ENCODE measurements at places on chromosomes 4 and X.
A peak's percentile ranks its signal among the peaks of the same experiment; 100 is the strongest.

DNA sequence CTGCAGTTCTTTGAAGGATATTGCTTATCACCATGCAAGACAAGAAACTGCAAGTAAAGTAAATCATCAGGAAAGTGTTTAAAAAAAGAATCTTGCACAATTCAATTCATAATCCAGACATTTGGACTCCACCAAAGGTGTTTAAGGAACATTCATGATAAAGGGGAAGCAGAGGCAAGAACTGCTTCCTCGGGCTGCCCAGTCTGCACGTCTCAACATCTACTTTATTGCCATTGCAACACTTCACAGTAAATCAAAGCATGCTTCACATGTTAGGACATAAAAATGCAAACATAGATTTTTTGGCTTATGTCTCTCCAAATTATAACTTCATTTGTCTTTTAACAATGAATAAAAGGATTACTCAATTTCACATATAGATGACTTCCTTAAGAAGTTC is 42.5 kb downstream of the MID1 start:
- no peak for DNase-seq

DNA sequence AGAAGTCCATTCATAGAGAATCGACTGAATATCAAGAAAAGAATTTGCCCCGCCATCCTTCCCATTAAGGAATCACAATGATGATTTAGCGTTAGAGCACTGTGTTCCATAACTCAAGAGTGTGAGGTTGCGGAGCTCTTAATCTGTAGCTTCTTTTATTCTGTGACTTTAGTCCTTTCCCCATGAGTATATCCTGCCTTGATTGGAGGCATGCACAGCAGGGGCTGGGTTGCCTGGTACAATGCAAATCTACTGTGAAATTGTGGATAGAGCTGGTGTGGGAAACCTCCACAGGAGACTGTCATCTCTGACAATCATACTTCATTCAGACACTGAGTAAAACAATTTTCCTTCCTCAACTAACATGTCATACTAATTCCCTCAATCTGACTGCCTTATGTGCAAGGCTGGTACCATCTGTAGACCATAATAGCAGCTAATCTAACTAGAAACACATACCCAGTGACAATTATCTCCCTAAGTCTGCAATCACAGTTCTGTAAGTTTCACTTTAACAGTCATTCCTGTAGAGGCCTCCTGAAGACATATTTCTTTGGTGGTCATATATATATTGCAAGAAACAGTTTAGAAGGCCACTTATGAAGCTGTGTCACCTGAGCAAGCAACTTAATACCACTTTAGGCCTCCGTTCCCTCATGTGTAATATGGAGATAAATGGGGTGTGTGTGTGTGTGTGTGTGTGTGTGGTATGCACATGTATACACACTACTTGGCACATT is 355.2 kb upstream of the FAM241A start:
- DNase-seq, result no peak

- DNase-seq, result no peak
These were observed 109.4 kb downstream of the DLG3 start for GRCh38 chrX:70554081-70554480.

- no peak for DNase-seq
These were observed 36.7 kb upstream of the TMEM164 start for GRCh38 chrX:109966246-109966645.

GRCh38 chr4:33078145-33078544 is 2358.0 kb downstream of the PCDH7 start:
- no peak for DNase-seq

- DNase-seq, result peak; percentile 32
These were observed 3.3 kb downstream of the PCDH10 start for GRCh38 chr4:133152330-133152821.

GRCh38 chrX:40098264-40099054 is 701 bp upstream of the BCOR start:
- peak; percentile 55 for DNase-seq

- no peak for DNase-seq
These were observed 115.5 kb upstream of the FAM9C start for GRCh38 chrX:13159886-13160285.

DNA sequence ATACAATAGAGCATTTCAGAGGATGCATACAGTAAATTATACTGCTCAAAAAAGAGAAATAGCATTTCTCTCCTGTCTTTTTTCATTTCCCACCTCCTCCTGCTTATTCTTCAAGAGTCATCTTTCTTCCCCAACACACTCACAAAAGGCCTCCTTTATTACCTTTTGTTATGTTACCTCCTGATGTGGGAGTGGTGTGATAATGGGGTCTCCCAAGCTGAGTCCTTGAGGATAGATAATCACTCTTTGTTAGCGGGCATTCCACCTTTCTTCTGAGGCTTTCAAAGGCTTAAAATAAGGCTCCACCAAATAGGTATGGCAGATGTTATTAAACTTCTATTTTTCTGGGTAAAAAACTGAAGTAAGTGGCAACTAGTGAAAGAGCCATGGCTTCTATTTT is 159.8 kb downstream of the CPEB2 start:
- no peak for DNase-seq

GRCh38 chr4:159555873-159556272 is 453.0 kb downstream of the RAPGEF2 start:
- DNase-seq, result no peak

DNA sequence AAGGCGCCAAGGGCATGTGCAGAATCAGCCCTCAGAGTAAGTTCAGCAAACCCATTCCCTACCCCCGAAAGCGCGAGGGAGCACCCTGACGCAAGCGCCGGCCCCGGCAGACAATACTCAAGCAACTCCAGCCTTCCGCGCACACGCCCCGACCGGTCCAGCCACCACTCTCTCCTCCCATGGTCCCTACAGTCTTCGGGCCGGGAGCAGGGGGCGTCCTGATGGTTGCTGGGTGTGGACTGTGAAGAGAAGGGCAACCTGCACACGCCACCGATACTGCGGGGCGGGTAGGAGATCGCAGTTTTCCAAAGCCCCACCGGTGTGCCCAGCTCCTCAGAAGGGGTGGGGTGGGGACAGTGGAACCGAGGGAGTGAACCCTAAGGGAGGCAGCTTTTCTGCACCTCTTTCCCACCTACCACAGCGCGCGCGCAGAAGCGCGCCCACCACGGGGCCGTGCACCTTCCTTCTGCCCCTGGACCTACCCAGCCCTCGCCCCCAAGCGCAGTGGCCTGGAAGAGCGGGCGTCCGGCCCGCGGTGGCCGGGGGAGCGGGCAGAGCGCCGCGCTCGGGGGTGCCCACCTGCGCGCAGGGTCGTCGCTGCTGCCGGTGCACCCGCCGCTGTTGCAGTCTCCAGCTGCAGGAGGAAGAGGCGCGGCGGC is 650.2 kb upstream of the DIPK2B start:
- DNase-seq, result peak; percentile 19

GRCh38 chr4:157918036-157918832 is 254.6 kb downstream of the GASK1B start:
- no peak for DNase-seq

- no peak for DNase-seq
These were observed 136.6 kb downstream of the PDGFRA start for GRCh38 chr4:54365691-54366090.

DNA sequence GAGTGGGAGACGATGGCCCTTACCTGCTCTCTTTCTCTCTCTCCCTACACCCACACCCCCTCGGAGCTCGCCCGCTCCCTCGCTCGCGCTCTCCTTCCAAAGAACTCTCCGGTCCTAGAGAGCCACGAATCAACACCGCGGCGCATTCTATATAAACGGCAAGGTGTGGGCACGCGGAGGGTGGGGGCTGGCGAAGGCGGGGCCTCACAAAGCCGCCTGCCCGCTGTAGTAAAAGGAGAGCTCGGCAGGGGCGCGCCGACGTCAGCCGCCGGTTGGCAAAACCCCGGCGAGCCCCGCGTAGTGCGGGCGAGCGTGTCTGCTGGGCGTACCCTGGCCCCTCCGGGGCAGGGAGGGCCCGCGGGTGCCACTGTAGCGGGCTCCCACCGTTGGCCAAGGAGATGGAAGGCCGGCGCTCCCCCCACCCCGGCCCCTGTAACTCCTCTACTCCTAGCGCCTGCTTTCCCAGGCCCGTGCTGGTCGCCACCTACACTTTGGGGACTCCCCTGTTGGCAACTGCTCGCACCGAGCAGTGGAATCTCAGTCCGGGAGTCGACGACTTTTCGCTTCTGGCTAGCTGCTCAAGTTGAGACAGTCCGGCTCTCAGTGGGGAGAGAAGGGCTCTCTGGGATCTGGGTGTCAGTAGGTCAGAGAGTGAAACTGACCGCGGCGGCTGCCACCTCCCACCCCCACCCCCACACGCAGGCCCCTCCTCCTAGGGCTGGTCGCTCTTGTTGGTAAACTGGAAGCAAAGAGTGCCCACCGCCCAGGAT is 325.5 kb upstream of the F9 start:
- DNase-seq, result peak; percentile 76

- DNase-seq, result no peak
These were observed 25.0 kb upstream of the PDLIM5 start for GRCh38 chr4:94426783-94427182.

- DNase-seq, result no peak
These were observed 63.4 kb downstream of the GRXCR1 start for GRCh38 chr4:42955746-42956505.

GRCh38 chrX:9737363-9737762 is 28.3 kb downstream of the GPR143 start:
- DNase-seq, result no peak

DNA sequence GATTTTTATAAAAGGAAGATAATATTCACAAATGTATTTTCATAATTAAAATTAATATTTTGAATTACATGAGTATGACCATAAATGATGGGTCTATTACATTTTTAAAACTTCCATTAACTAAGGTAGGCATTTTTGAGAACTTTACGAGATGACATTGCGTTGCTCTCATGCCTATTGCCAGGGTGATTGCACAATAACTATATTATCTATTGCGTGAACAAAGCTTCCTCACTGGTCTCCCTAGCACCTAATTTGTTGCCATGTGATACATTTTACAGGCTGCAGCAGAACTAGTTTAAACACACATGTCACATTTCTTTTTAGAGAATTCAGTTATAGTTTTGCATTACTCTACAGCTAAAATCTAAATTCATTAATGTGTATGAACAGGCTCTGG is 289.7 kb upstream of the GRID2 start:
- DNase-seq, result no peak

- DNase-seq, result no peak
These were observed 2.1 kb downstream of the APLN start for GRCh38 chrX:129652565-129653169.

DNA sequence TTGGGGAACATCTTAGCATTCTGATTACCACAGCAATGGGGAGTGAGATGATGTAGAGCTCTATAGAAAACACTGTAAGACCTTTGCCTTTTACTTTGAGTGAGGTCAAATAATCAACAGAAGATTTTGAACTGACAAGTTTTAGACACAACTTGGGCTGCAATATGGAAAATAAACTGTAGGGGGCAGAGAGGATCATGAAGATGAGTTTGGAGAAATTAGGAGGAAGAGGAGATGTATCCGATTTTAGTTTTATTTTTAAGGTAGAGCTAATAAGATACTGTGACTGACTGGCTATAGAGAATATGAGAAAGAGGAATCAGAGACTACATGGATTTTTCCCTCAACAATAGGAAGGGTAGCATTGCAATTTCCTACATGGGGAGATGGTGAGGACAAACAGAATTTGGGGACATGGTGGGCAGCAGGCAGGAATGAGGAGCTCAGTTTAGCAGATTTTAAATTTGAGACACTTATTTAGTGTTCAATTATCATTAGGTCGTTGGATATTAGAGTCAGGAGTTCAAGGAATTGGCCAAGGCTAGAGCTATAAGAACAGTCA is 563.1 kb downstream of the INPP4B start:
- no peak for DNase-seq

DNA sequence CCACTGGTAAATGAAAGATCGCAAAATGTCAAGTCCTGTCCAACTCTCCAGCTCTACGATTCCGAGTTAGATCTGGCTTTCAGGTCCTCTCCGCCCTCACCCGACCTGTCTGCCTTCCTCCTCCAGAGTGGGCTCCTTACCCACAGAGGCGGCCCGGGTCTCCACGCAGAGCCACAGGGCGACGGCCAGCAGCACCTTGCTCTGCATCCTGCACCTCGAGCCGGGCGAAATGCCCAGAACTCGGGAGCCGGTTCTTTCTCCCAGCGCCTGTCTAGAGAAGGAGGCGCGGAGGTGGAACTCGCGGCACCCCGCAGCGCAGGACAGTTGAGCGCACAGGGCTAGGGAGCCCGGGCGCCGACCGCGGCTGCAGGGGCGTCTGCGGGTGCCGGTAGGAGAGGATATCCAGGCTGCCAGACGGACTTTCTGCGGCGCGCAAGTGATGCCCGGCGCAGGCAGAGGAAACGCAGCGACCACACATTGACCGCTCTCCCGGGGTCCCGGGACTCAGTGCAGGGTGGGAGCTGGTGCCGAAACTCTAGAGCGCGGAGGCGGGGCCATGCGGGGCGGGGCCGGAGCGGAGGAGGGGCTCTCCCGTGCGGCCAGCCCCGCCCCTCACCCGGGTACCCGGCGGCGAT is at the start of gene KDR:
Gene KDR, minus strand, starts transcription at position 509 of the 635 bp plus-strand sequence. Its CDS starts 302 bp downstream, at position 207.
- no peak for DNase-seq

DNA sequence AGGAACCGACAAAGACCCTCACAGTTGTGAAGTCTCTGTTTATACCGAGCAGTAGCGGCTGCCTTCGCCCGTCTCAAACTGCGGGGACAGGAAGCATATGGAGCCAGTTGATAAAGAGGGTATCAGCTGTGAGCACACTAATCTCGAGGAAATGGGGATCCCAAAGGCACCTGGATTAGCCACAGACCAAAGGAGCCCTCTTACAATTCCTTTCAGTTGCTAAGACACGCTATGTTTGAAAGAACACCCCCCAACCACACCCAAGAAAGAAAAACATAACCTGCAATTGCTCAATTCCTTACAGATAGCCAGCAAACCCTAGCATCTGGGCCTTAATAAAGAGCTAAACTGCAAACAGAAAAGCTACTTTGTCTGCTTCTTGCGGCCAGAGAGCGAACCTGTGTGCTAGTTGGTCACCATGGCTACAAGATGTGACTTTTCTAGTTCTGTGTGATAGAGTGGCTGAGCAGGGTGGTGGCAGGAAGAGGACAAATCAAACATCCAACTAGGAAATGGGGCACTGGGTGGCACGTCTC is 23.3 kb upstream of the CHRNA9 start:
- no peak for DNase-seq

DNA sequence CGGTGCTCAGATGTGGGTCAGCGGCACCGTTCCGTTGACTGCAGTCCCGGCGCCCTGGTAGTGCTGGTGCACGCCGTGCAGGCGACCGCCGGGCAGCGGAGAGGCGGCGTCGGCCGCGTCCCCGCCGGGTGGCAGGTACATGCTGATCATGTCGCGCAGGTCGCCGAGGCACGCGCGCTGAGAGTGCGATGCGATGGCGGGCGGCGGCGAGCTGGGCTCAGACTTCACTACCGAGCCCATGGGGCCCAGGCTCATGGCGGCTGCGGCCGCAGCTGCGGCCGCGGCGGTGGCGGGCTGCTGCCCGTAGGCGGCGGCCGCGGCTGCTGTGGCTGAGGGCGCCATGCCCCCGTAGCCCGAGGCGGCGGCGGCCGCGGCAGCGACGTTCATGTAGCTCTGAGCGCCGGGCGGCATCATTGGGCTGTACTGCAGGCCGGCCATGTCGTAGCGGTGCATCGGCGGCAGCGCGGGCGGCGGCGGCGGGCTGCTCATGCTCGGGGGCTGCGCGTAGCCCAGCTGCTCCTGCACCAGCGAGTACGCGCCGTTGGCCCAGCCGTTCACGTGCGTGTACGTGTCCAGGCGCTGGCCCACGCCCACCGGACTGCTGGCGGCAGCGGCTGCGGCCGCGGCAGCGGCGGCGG is 1.0 kb downstream of the SOX3 start:
- no peak for DNase-seq

GRCh38 chrX:3527811-3528210 is 181.4 kb upstream of the MXRA5 start:
- DNase-seq, result no peak

Data from NCI-H1930 (cell line).